Stimulated activated CD8-positive, alpha-beta memory T cell treated with anti-CD3 and anti-CD28 coated beads, Interleukin-4, amount 100 ng/mL, for 24 hours (primary cell): ENCODE measurements at places on chromosomes 11 and 22.

DNA sequence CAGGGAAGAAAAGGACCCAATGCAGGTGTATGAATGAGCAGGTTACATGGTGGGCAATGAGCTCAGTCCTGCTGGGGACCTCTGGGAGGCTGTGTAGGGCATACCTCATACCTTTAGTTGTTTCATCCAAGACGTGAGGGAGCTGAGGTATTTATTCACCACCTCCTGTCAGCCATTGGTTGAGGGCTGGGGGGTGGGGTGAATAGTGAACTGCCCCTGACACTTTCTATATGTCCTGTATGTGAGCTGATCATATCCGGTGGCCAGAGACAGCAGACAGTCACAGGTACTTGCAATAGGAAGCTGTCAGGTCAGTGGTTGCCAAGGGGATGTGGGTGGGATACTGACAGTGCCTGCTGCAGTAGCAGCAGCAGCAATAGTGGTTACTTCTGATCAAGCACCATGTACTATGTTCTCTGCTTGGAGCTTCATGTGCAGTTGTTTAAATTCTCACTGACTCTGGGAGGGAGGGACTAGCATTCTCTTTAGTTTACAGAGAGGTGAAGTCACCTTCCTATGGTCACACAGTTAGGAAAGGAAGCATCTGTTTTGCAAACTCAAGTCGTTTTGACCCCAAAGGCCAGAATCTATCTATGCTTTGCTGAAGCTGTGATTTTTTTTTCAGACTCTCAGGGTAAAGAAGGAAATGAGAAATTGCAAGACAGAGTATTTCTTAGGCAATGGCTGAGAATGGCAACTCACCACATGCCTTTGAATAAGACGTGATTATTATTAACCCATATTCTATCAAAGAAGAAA is 54.0 kb downstream of the MIAT start:
- peak; percentile 3 for DNase-seq

DNA sequence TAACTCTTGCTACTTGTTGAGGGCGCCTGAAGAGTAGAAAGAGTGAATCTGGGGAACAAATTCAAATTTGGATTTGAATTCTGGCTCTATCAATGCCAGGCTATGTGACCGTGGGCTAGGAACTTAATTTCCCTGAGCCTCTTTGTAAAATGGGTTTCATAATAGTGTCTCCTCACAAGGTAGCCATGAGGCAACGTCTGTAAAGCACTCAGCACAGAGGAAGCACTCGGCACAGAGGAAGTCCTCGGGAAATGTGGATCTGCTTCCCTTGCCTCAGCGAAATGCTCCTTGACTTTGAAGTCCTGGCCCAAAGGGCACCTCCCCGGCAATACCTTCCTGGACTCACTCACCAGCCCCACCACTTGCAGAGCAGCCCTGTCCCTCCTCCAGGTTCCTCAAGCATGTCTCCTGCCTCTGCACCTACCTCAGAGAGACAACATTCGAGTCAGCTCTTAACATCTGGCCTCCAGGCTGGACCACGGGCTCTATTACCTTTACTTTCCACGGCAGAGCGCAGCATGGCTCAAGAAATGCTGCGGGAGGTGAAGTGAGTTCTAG is 17.7 kb downstream of the CD6 start:
- no peak for DNase-seq

GRCh38 chr11:33941637-33942160 is 49.8 kb upstream of the LMO2 start:
- no peak for DNase-seq

GRCh38 chr11:111399187-111400031 is 20.3 kb upstream of the POU2AF1 start:
- DNase-seq: no peak

DNA sequence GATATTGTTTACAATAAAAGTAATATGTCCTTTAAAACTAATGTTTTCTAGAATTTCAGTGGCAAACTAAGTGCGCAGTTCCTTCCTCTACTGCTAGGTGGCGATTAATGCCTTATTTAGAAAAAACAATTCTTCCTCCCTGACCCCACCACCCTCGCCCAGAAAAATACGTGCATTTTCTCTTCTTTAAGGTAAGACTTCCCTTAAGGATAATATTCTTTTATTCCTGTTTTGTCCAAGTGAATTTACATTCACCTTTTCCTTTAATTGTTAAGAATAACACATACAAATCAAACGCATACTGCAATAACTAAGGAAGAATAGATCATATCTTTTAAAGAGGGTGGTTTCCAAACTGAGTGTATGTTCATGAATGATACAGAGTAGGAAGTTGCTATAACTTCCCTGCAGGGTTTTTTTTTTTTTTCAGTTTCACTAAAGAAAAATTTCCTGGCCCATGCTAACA is 17.0 kb upstream of the PSMA1 start:
- no peak for DNase-seq
